Stimulated activated CD8-positive, alpha-beta memory T cell treated with anti-CD3 and anti-CD28 coated beads, Interleukin-15, amount 100 ng/mL, for 24 hours (primary cell): ENCODE measurements at places on chromosomes 7 and 10.

- DNase-seq, result no peak
Measured at GRCh38 chr10:34121781-34122622, 693.1 kb downstream of the PARD3 start.

DNA sequence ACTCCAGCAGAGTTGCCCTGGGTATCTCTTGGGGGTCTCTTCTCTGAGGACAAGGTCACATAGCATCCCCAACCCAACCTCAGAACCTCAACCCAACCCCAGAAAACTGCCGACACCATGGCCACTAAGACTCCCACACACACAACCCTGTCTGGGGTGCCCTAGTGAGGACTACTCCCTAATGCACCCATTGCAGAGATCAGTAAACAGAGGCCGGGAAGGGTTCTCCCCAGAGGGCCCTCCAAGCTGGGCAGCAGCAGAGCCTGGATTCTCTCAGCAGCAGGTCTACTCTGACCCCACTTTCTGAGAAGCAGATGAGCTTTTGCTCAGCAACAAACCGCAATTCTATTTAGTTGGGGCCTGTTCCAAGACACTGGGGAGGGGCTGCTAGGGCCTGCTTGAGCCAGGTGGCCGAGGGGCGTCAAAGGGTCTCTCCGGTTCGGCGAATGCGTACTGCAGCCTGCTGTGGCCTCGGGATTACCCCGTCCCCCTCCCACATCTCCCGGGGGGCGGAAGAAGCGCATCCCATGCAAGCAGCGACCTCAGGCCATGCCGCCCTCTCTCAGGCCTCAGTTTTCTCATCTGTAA lies 828 bp downstream of the OGDHL start:
- no peak for DNase-seq

DNA sequence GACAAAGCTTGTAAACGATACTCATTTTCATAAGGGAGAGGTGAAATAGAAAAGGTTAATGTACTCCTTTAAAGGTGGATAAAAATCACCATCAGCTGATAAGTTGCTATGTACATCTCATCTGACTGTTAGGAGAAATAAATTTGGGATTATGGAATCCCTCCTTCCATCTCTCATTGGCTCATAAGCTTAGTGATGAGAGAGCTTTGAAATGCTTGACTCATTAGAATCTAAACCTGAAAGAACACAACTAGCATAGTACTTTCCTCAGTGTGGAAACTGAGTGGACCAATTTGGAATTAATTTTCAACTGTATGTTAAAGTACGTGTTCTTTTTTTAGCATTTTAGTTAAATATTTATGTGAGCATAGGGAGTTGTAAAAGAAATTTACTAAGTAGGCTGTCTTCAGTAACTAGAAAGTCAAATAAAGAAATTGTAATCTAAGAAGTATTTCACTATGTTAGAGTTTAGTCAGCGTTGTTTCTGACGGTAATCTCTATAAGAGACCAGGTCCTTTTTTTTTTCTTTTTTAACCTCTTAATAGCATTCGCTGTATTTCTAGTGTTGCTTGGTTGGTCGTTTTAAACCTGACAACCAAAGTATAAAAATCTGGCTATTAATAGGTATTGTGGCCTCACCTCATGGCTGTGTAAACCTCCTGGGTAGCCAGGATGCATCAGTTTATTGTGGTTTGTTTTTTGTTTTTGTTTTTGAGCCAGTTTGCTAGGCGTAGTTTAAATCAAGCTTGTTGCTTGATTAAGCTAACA lies 34.4 kb downstream of the FHIP2A start:
- no peak for DNase-seq

GRCh38 chr7:48040944-48041652 lies 5.8 kb downstream of the C7orf57 start:
- no peak for DNase-seq

- DNase-seq, result no peak
Measured at GRCh38 chr10:109650228-109650627, 273.1 kb downstream of the XPNPEP1 start.

- DNase-seq, result no peak
Measured at GRCh38 chr7:69953136-69954067, 355.1 kb downstream of the AUTS2 start.
